ENCODE measurements at places on chromosomes 7 and 10.

DNA sequence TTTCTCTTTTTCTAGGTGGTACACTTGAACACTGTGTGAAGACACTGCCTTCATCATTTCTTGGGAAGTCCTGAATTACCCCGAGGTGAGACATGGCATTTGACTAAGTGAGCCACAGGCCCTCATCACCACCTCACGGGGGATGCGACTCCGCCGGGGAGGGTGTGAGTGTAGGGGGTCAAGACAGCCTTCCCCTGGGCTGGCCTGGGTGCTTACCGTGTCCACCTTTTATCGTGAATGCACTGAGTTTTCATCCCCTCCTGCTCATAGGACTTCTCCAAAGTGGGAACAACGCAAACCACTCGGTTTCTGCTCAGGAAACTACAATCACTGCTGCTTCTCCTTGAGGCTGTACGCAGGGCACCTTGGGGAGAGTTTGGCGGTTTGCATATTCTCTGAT is 176.9 kb downstream of the SH2D4B start:
- no peak for DNase-seq

- no peak for DNase-seq
Observed at GRCh38 chr10:121662945-121663917, 65.0 kb upstream of the FGFR2 start.

GRCh38 chr7:88628363-88629085 is 131.0 kb upstream of the ZNF804B start:
- DNase-seq, result no peak

GRCh38 chr7:20030915-20031362 is 186.2 kb downstream of the MACC1 start:
- no peak for DNase-seq

- no peak for DNase-seq
Observed at GRCh38 chr7:115135769-115136410, 214.0 kb downstream of the MDFIC start.

- DNase-seq, result no peak
Observed at GRCh38 chr7:22123139-22123538, 177.4 kb upstream of the CDCA7L start.

- DNase-seq, result no peak
Observed at GRCh38 chr10:119129721-119130120, 25.8 kb downstream of the DENND10 start.

- no peak for DNase-seq
Observed at GRCh38 chr10:9510626-9511025, 1456.1 kb downstream of the GATA3 start.

- no peak for DNase-seq
Observed at GRCh38 chr10:92538231-92538958, 35.5 kb downstream of the IDE start.

GRCh38 chr10:22133749-22134624 is 83.8 kb downstream of the EBLN1 start:
- no peak for DNase-seq

DNA sequence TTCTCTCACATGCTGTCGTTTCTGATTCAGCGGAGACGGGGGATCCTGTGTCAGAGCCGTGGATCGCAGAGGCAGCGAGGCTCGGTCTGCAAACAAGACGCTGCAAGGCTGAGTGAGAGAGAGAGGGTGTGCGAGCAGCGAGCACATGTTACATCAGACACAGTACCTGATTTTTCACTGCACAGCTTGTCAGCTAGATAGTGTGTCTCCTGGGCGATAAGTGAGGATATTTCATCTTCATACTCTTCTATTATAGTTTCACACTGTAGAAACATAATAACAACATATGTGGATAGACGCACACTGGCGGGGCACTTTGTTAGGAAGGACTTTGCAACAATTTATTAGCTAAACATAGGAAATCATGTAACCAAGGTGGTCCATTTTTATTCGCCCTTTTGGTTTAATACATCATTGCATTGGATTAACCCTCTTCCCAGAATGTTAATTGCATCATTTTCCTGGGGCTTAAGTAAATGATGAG is 39.5 kb downstream of the CNPY1 start:
- no peak for DNase-seq

- no peak for DNase-seq
Observed at GRCh38 chr10:112713411-112713810, 236.6 kb upstream of the TCF7L2 start.

DNA sequence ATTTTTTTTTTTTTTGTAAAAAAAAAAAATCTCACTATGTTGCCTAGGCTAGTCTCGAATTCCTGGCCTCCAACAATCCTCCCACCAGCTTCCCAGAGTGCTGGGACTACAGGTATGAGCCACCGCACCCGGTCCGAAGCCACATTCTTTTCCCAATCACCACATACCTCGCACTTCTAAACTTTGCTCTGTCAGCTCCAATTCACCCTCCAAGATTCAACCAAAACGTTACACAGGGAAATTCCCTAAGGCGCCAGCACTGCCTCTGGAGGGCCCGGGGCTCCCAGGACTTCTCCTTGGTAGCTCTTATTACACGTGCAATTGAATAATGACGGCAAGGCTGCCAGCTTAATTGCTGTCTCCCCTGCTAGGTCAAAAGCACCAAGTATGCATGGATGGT is 10.3 kb upstream of the DNAAF5 start:
- no peak for DNase-seq

GRCh38 chr7:5553298-5553877 is 129.8 kb upstream of the TNRC18 start:
- DNase-seq, result no peak

GRCh38 chr10:61752111-61753011 is 89.6 kb downstream of the CABCOCO1 start:
- DNase-seq, result no peak
